Neural progenitor cell (in vitro differentiated cells): ENCODE measurements at places on chromosomes 11 and 22. TPM values are rescaled to one million over a fixed set of nuclear protein-coding genes. Genes with fewer than 3 reads are reported as not detected.

CEND1 gene
- total RNA-seq: 0.94 and 1.9 TPM in 2 replicates

CSF2RB gene
- total RNA-seq: 0.03 TPM in 1 of 2 replicates, not detected in the other

KCTD17 gene
- 17.5 and 44.1 TPM in 2 replicates for total RNA-seq

PGM2L1 gene
- 12.3 and 15.9 TPM in 2 replicates for total RNA-seq

TCN2 gene
- 33.9 and 66.5 TPM in 2 replicates for total RNA-seq

MYEOV gene
- not detected in 2 replicates for total RNA-seq

NAALAD2 gene
- total RNA-seq: 24.6 and 67.1 TPM in 2 replicates

GNAZ gene
- 16.5 and 31.3 TPM in 2 replicates for total RNA-seq

KCNJ4 gene
- total RNA-seq: 0.82 and 4.6 TPM in 2 replicates

OR51L1 gene
- total RNA-seq: not detected in 2 replicates
